ENCODE measurements at places on chromosomes 12 and 14.
A peak's percentile ranks its signal among the peaks of the same experiment; 100 is the strongest.

GRCh38 chr14:104868060-104868740, 3.1 kb downstream of the CEP170B start:
- DNase-seq: no peak
- no peak overlapping the region for H3K27ac ChIP-seq
- H3K27me3 ChIP-seq: peaks cover 8% of the 10 kb centered on the region

DNA sequence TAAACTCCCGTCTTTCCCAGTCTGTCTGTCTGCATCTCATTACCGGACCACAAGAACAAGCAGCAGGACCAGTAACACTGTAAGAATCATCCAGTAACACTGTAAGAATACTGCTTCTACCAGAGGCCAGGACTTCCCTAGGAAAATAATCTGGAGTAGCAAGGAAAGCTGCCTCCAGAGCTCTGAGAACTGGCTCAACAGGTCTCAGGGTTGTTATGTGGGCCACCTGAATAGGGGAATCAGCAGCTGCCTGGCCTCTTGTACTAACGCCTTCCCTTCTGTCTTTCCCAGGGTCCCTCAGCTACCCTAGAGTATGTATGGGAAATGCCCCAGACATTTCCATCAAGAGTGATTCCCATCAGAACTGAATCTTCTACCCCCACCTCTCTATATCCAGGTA, 954 bp upstream of the SLC39A2 start:
- peak overlapping the region; percentile 84 for H3K4me3 ChIP-seq
- H3K36me3 ChIP-seq: peaks cover 18% of the 10 kb centered on the region
- peak overlapping the region; percentile 96 for H3K27ac ChIP-seq
- no peaks in the 10 kb centered on the region for H3K27me3 ChIP-seq
- DNase-seq: no peak

- no peaks in the 10 kb centered on the region for H3K4me1 ChIP-seq
- no peaks in the 10 kb centered on the region for H3K27me3 ChIP-seq
- no peak for DNase-seq
- no peak overlapping the region for H3K27ac ChIP-seq
- H3K4me3 ChIP-seq: no peak overlapping the region
Observed at GRCh38 chr12:68198507-68199086, 27.0 kb downstream of the IL26 start.

GRCh38 chr12:51326698-51327439, 2.9 kb upstream of the BIN2 start:
- no peaks in the 10 kb centered on the region for H3K27me3 ChIP-seq
- H3K4me1 ChIP-seq: peaks cover 20% of the 10 kb centered on the region
- H3K27ac ChIP-seq: peak overlapping the region; percentile 88

DNA sequence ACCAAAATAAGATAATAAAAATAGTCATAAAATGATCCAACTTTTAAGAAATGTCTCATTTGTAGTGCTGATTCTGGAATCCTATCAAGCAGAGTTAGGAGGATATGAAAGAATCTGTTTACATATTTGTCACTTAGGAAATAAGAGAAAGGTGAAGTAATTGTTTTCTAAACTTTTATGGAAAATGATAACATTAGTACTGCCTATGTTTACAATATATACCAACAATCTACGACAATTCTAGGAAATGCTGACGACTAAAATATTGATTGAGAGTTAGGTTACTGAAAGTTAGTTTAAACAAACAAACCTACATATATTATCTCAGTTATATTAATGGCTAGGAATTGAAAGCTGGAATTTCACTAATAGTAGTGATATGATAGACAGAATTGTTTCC, 18.0 kb downstream of the TSPAN19 start:
- no peaks in the 10 kb centered on the region for H3K27me3 ChIP-seq
- no peaks in the 10 kb centered on the region for H3K4me1 ChIP-seq
- H3K36me3 ChIP-seq: no peaks in the 10 kb centered on the region
- no peak overlapping the region for H3K27ac ChIP-seq
- no peak for DNase-seq

DNA sequence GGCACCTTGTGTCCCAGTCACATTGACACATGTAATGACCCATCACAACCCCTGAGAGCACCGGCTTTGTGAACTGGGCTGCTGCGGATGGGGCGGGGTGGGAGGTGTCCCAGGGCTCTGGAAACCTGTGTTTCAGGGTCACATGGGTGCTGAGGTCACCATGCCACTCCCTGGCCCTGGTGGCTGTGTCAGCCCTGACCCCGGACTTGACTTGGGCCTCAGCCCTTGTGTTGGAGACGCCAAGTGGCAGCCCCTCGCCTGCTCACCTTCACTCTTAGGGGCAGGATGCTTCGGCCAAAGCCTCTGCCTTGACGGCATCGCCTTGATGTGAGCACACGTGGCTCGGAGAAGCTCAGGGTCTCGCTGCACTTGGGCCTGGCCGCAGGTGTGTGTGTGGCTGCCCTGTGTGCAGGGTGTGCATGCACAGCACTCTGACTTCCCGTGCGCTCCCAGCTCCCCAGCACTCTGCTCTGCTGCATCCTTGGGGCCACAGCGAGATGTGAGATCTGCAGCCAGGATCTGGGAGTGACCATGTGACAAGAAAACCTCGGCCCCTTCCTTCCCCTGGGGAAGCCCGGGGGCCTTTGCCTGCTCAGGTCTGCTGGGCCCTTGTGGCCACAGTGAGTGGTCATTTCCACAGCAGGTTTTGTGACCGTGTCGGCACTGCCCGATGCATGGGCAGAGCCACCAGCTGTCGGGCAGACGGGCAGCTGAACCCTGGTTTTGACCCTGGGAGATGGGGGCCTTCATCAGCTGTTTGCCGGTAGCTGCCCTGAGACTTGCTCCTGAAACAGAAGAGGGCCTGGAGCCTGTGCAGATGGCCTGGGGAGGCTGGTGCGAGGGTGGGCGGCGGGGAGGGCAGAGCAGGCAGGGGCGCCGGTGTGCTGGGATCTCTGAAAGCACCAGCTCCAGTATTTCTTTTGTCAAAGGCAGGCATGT, 167.4 kb downstream of the KIF26A start:
- no peak for DNase-seq
- peaks cover 13% of the 10 kb centered on the region for H3K27me3 ChIP-seq
- H3K36me3 ChIP-seq: no peaks in the 10 kb centered on the region
- H3K27ac ChIP-seq: no peak overlapping the region
- no peak overlapping the region for H3K4me3 ChIP-seq

DNA sequence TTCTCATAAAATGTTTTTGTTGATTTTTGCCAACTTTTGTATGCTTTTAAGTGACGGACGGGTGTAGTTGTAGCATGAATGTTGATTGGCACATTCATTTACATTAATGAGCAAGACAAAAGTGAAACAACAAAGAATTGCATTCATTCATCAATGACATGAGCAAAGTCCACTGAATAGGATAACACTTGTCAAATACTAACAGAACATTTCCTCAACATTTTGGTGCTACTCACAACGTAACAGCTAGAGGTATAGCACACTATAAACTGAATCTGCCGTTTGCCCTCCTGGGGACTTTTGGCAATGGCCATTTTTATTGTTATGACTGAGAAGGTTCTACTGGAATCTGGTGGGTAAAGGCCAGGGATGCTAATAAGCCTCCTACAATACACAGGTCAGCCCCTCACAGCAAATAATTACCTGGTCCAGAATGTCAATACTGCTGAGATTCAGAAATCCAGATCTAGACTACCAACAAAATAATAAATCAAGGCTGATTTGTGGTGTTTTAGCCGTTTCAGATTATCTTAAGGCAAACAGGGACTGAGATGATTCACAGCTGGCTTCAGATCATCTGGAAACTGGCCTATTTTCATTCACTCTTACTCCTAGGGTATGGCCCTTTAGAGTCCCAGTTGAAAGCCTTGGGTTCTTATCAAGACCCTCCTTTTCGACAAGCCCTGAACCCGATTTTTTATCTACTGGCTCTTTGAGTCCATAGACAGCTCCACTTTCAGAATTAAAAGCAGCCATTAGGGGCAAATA, 22.5 kb upstream of the CDKN3 start:
- no peak overlapping the region for H3K27ac ChIP-seq
- no peak for DNase-seq
- no peaks in the 10 kb centered on the region for H3K36me3 ChIP-seq
- H3K4me3 ChIP-seq: no peak overlapping the region
- H3K4me1 ChIP-seq: peaks cover 5% of the 10 kb centered on the region
- peaks cover 3% of the 10 kb centered on the region for H3K27me3 ChIP-seq

DNA sequence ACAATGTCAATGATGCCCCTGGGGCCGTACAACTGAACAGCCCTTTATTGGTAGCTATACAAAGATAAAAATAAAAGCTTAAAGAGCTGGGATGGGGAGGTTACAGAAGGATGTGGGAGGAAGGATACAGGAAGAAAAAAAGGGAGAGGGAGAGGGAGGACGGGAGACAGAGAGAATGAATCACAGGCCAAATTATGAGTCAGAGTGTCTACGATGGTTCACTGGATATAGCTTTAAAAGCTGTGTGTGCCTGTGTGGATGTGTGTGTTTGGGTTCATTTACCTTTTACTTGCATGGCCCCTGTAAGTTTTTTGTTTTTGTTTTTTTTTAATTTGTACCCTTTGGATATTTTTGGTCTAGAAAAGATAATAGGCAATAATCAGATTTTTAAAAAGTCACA, 111.9 kb downstream of the CCDC60 start:
- DNase-seq: no peak
- H3K27me3 ChIP-seq: peaks cover 16% of the 10 kb centered on the region
- no peak overlapping the region for H3K27ac ChIP-seq
- H3K4me1 ChIP-seq: no peaks in the 10 kb centered on the region
- no peaks in the 10 kb centered on the region for H3K36me3 ChIP-seq
- H3K4me3 ChIP-seq: no peak overlapping the region

- H3K4me1 ChIP-seq: no peaks in the 10 kb centered on the region
- no peak for DNase-seq
- no peak overlapping the region for H3K27ac ChIP-seq
- H3K27me3 ChIP-seq: peaks cover 15% of the 10 kb centered on the region
- H3K4me3 ChIP-seq: no peak overlapping the region
Observed at GRCh38 chr14:22097586-22098292, 424.1 kb upstream of the OR4E1 start.

DNA sequence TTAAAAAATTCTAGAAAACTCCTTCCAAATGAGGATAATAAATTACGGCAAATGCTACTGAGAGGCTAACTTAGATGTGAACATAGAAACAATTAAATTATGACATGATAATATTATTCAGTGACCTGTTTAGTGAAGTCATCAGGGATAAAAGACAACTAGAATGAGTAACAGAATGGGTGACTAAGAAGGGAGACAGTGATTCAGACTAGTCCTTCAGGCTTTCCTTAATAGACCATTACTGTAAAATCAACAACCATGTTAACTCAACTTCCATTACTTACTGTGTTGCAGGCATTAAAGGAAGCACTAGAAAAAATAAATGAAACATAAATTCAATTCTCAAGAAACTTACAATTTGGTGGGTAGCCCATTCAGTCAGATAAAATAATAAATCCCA, 543.9 kb upstream of the LRFN5 start:
- no peak for DNase-seq
- H3K4me3 ChIP-seq: no peak overlapping the region

DNA sequence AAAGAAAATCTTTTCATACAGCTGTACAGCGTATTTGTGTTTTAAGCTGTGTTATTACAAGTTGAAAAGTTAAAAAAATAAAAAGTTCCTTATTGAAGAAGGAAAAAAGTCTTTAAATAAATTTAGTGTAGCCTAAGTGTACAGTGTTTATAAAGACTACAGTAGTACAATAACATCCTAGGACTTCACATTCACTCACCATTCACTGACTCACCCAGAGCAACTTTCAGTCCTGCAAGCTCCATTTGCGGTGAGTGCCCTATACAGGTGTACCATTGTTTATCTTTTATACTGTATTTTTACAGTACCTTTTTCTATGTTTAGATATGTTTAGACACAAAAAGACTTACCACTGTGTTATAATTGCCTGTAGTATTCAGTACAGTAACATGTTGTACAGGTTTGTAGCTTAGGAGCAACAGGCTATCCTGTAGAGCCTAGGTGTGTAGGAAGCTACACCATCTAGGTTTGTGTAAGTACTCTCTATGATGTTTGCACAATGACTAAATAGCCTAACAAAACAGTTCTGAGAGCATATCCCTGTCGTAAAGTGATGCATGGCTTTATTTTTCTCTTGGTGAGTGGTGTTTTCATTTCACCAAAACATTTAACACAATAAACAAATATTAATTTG, 275.2 kb downstream of the DACT1 start:
- DNase-seq: no peak
- H3K27ac ChIP-seq: no peak overlapping the region
- no peaks in the 10 kb centered on the region for H3K36me3 ChIP-seq
- H3K27me3 ChIP-seq: no peaks in the 10 kb centered on the region
- H3K4me1 ChIP-seq: peaks cover 6% of the 10 kb centered on the region

- H3K27me3 ChIP-seq: no peaks in the 10 kb centered on the region
- DNase-seq: no peak
- H3K36me3 ChIP-seq: peaks cover 26% of the 10 kb centered on the region
- H3K4me1 ChIP-seq: peaks cover 69% of the 10 kb centered on the region
Observed at GRCh38 chr12:108701779-108702441, 29.4 kb downstream of the CORO1C start.

DNA sequence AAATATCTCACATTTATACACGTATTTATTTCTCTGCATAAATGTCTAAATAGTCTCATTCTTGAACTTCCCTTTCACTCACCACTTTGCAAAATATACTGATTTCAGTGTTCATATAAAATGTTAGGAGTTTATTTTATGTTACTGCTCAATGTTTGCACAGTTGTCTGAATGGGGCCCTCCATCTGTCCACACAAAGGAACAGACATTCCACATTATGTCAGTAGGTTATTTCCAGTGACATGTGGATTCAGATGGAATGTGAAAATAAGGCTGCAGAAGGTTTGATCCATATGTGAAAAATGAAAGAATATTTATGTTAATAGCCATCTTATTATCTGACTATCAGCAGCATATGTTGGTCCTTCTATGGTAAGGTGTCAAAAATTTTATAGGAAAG, 994.4 kb upstream of the SEL1L start:
- no peak for DNase-seq
- no peak overlapping the region for H3K4me3 ChIP-seq
- H3K36me3 ChIP-seq: no peaks in the 10 kb centered on the region
- H3K27me3 ChIP-seq: no peaks in the 10 kb centered on the region
- no peak overlapping the region for H3K27ac ChIP-seq

DNA sequence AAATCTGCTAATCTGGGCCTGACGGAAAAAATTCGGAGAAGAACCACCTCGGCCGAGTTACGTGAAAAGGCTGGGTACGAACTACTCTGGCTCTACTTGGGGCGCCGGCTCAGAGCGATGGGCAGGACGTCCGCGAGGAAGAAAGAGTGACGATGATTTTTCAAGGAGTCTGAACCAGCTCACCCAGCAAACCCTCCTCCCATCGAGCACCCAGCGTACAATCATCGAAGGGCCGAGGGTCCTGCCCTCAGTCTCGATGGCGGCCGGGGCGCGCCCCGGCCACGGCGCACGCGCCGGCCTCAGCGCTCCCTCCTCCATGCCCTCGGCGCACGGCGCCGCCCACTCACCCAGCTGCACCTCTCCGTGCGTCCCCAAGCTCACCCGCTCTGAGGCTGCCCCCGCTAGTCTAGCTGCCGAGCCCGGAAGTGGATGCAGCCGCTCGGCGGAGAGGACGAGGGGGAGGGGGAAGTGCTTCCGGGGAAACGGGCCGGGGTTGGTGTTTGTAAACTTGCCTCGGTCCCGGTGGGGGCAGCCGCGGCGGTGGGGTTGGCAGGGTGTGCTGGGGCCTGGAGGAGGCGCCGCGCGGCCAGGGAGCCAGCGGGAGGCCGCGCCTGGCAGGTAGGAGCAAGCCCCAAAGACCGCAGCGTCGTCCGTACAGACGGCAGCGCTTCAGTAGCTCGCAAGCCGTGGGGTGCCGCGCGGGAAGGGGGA, at the start of the genes CSAD and ZNF740:
TSS of gene CSAD (minus strand) at position 706 of the 711 bp plus-strand sequence. CDS start 7,455 bp downstream, outside the sequence.
TSS of gene ZNF740 (plus strand) at position 503 of the 711 bp plus-strand sequence. CDS start 1,262 bp downstream, outside the sequence.
- peak within 1 kb of the TSS; percentile 94 for H3K4me3 ChIP-seq
- peak; percentile 98 for DNase-seq
- peak within 1 kb of the TSS; percentile 98 for H3K27ac ChIP-seq
- H3K27me3 ChIP-seq: no peaks in the 10 kb centered on the region
- peaks cover 32% of the 10 kb centered on the region for H3K36me3 ChIP-seq
